Stimulated activated CD4-positive, alpha-beta T cell treated with anti-CD3 and anti-CD28 coated beads, Interleukin-12 subunit alpha, Interleukin-12 subunit beta, amount 100 ng/mL, for 4 hours (primary cell): ENCODE measurements at places on chromosomes 5 and 9.

- no peak for DNase-seq
Observed at GRCh38 chr9:111516061-111516465, 8.9 kb upstream of the ZNF483 start.

- DNase-seq: no peak
Observed at GRCh38 chr9:22722492-22722891, 275.9 kb downstream of the DMRTA1 start.

DNA sequence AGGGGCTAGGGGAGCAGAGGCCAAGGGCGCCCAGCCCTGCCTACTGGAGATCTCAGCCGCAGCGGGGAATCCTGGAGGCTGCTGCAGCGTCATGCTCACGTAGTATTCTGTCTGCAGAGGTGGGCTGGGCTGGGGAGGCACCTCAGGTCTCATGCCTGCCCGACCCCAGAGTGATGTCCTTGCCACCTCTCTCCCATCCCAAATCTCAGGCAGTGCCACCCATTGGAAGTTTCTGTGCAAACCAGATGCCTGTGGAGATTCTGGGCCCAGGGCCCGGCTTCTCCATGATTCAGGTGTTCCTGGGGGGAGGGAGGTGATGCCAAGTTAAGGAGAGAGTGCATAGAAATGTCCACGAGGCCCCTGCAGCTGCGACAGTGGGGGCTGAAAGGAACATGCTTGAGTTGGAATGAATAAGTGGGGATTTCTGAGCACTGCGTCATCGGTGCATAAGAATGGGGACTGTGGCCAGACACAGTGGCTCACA lies 72.0 kb downstream of the ANKRD33B start:
- no peak for DNase-seq

- DNase-seq: no peak
Observed at GRCh38 chr5:132438917-132439316, 51.7 kb downstream of the IRF1 start.

GRCh38 chr9:107487521-107488374 lies 1.8 kb downstream of the KLF4 start:
- peak; percentile 18 for DNase-seq

- DNase-seq: no peak
Observed at GRCh38 chr5:29387384-29387783, 1806.1 kb upstream of the CDH6 start.

- DNase-seq: no peak
Observed at GRCh38 chr9:70322096-70322495, 63.3 kb downstream of the SMC5 start.

DNA sequence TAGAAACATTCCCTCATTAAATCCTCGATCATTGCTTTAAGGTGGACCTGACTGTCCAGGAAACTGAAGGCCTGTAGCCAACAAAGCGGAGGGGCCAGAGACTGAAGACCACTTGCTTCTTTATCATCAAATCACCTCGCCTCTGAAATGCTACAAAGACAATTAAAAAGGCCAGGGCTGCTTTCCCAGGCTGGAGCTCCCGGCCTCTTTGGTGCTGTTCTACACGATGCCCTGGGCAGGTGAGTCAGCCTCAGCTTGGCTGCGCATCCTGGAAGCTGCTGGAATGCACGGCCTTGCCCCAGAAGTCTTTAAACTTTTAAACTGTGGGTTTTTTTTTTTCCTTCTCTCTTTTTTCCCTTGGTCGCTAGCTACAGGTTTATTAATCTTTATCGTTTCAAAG lies 46.5 kb downstream of the SH3PXD2B start:
- no peak for DNase-seq

DNA sequence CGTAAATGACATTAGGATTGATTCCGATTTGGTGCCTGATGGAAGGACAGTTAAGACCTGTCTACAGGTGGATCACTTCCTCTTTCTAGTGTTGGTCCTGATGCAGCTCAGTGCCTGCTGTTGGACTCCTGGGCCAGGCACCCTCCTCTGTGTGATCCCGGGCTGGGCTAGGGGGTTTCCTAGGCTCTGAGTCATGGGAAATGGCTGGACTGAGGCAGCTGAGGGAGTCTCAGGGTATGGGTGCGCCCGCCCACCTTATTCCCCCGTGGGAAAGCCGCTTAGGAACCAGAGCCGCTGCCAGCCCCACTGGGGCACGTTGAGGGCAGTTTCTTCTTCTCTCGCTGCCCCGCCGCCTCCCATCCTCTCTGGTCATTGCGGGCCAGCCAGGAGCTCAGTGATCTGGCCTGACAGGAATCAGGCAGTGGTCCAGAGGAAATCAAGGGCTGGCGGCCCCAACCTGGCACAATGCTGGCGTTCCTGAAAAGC lies 12.9 kb downstream of the TCF7 start:
- no peak for DNase-seq

DNA sequence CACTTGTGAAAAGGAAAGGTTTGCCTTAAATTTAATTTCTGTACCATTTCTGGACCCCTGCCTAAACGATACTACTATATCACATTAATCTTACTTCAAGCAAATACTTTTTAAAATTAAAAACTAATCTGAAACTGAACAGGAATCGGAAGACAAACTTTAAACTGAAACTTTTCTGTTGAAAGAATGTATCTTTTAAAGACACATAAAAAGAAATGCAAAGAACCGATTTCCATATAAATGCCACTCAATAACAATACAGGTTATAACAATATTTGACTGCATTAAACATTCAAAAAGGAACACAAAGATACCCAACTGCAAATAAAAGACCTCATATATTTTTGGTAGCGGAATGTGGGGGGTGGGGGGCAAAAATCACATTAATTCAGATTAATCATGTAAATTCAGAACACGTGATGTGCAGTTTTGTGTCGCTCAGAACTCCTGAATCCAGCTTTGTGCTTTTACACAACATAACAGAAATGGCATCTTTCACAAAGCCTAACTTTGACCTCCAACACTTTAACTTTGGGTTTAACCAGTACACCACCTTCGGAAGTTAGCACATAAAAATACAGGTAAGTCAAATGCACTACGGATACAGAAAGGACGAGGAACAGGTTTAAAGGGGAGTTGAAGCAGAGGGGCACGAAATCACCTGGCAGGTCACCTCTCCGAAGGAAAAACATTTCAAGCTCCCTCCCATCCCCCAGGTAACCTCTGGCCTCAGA lies 925 bp downstream of the LIFR start:
- DNase-seq: no peak

DNA sequence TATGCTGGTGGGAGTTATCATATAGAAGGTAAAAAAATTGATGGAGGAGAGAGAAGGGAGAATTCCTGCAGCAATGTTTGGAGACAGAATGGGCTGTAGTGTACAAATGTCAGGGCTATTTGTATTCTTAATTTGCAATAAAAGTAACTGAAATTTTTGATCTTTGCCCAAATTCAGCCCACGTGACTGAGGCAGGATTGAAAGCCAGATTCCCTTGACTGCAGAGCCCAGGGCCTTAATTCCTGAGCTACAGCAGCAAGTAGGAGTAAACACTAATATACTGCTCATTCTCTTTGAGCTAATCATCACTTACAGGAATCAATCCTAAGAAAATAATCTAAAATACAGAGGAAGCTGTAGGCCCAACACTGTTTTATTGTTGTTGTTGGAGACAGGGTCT lies 5.2 kb upstream of the ANXA6 start:
- no peak for DNase-seq

- no peak for DNase-seq
Observed at GRCh38 chr5:64269164-64269563, 103.5 kb downstream of the RNF180 start.

DNA sequence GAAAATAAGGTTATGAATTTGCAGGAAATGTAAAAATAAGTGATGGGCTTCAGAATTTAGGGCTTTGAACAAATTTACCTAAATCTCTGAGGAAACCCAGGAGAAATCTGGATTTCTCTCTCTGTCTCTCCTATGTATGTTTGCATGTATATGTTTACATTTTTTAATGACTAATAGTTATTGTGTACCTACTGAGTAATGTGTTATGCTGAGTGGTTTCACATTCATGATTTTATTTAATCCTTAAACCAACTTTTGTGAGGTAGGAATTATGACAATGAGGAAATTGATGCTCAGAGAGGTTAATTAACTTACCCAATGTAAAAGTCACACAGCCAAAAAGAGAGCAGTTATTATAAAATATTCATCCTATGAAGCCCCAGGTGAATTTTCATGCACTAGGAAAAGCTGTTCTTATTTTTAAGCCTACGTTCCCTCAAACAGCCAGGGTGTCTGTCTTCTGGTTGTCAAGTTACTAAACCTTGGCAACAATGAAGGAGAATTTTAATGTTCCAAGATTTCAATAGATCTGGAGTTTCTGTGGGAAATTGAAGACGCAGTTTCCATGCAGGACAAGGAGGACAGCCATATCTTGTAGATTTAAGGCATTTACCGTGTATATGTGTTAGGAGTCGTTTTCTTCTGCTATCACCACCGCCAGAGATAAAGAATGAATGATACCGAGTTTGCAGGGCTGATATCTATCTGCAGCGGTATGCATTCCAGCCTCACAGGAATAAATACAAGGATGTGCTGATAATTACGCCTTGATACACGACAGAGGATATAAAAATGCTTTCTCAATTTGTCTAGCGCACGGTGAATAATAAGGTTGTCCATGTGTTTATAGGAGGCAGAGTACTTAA lies 484.8 kb downstream of the ZSWIM6 start:
- DNase-seq: no peak

GRCh38 chr9:106878934-106879333 lies 16.0 kb downstream of the ZNF462 start:
- DNase-seq: no peak

DNA sequence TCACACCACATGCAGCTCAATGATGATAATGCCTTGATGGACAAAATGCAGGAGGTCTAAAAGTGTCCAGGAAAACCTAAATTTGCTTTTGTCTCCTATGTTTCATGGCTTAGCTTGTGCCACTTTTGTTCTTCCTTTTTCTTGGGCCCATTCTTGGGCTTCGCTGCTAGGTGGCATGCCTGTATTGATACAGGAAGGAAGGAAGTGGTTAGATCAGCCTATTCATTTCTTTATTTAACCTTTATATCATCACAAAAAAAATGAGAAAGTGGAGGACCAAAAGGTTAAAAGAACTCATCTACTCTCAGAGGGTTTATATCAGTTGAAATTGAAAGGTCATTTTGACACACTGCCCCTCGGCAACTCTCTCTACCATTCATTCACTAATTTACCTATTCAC lies 260.2 kb downstream of the ARHGAP26 start:
- no peak for DNase-seq

GRCh38 chr9:20940447-20941173 lies 90.8 kb downstream of the HACD4 start:
- no peak for DNase-seq

DNA sequence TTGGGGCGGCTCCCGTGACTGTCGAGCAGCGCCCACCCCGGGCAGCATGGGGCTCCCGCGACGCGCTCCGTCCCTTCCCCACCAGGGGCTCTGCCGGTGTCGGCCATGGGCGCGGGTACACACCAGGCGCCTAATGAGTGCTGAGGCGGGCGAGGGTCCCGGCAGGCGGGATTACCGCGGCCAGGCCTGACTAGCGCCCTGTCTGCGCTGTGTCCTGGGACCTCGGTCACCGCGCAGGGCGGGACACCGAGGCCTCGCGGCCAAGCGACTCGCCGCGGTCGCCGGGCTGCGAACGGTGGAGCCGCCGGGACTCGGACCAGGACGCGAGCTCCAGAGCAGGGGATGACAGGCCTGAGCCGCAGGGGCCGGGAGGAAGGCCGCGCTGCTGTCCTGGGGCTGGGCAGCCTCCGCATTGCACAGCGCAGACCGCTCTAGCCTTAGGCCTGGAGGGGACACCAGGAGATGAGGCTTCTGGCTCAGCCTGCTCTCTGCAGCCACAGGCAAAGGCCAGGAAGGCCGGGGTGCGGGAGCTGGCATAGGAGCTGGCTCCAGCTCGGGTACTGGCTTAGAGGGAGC lies 14.1 kb downstream of the LCN10 start:
- DNase-seq: no peak

DNA sequence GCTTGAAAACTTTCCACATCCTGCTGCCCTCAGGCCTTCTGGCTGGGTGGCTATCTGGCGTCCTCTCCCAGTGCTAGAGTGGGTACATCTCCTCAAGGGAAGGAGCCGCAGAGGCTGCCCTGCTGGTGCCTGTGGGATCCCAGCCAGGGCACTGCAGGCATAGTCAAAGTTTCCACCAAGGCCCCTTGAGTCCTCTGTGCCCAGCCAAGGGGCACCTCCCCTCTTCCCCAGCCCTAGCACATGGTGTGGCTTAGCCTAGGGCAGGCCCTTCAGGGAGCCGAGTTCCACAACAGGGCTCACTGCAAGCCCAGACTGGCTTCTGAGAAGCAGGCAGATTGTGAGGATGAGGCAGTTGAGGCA lies 103.2 kb downstream of the RGS3 start:
- DNase-seq: no peak

DNA sequence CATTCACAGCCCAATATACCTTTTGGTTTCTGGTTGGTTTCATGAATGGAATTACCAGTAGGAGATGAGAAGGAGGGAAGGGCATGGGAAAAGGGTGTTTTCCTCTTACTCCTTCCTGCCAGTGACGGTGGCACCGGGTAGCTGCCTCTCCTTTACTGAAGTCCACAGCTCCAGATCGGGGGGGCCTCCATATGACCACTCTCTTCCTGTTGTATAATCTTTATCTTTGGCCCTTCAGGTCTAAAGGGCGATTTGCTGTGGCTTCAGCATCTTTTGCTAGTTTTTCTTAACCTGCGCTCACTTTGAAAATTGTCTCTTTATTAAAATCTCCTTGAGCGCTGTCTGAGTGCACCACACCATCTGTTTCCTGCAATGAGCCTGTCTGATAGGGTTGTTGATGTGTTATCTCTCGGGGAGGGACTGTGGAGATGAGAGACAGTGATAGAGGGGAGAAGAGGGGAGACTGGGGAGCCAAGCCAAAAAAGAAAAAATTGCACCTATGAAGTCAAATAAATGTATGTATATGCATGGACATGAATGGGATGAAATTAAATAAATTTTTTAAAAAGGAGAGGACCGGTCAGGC lies 449.3 kb upstream of the KLF4 start:
- no peak for DNase-seq

GRCh38 chr9:99112750-99113413 lies 8.0 kb downstream of the TGFBR1 start:
- DNase-seq: no peak

- no peak for DNase-seq
Observed at GRCh38 chr9:109249615-109250014, 71.2 kb downstream of the EPB41L4B start.
